ENCODE measurements at places on chromosomes 16 and 17.

- no peak for DNase-seq
Observed at GRCh38 chr17:11682646-11683045, 84.4 kb downstream of the DNAH9 start.

DNA sequence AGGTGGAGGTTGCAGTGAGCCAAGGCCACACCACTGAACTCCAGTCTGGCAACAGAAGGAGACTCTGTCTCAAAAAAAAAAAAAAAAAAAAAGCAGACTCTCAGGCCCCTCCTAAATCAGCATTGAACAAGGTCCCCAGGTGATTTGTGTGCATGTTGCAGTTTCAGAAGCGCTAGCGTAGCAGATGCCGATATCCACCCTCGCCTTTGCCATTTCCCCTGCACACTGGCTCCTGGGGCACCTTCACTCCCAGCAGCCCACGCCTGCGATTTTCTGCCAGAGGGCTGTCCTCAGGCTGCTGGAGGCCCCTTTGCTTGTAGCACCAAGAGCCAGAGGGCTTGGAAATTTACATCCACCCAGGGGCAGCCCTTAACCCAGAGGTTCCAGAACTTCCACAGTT, 95.6 kb downstream of the WSCD1 start:
- DNase-seq = no peak

DNA sequence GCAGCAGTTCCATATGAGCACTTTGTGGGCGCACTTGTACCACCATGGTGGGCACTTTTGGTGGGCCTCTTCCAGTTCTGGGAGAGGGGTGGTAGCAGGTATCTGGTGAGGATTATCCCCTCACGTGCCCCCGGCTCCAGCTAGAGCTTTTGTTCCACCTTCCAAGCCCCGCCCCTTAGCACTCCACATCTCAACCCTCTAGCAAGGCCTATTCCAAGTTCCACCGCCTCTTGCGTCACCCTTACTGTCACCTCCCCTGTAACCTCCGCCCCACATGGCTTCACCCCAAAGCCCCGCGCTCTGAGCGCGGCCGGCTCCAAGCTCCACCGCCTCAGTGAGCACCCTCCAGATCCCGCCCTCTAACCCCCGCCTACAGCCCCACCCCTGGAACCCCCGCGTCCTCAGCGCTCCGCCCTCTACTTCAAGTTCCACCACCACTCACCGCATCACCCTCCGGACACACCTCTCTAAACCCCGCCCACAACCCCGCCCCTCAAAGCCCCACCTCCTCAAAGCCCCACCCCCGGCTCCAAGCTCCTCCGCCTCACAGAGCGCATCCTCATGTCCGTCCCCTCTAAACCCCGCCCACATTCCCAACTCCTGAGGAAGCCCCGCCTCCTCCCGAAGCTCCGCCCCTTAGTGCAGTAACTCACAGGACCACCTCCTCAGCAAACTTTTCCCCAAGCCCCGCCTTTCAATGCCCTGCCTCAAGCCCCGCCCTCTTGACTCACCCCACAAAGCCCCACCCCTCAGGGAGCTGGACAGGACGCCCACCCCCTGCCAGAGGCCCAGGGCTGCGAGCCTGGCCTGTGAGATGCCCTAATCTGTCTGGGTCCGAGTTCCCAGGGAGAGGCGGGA, 11.1 kb downstream of the SCN4A start:
- DNase-seq = peak; percentile 26

DNA sequence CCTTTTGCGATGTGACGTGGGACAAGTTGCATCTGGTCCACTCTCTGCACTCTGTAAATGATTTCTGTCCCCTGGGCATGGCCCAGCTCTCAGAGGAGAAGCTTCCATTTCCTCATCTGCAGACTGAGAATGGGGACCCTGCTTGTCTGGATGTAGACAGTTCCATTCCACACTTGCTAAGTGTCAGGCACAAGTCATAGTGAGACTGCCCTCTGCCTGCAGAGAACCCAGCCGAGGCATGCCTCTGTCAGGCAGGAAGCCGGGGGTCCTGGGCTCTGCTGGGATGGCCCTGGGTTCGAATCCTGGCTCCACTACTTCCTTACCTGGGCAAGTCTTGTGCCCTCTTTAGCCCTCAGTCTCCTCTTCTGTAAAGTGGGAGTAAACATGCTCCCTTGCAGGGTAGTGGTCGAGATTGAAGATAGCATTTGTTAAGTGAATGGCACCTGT, 4.1 kb downstream of the MAP2K3 start:
- no peak for DNase-seq

- no peak for DNase-seq
Observed at GRCh38 chr16:89401641-89402445, 88.5 kb downstream of the ANKRD11 start.

DNA sequence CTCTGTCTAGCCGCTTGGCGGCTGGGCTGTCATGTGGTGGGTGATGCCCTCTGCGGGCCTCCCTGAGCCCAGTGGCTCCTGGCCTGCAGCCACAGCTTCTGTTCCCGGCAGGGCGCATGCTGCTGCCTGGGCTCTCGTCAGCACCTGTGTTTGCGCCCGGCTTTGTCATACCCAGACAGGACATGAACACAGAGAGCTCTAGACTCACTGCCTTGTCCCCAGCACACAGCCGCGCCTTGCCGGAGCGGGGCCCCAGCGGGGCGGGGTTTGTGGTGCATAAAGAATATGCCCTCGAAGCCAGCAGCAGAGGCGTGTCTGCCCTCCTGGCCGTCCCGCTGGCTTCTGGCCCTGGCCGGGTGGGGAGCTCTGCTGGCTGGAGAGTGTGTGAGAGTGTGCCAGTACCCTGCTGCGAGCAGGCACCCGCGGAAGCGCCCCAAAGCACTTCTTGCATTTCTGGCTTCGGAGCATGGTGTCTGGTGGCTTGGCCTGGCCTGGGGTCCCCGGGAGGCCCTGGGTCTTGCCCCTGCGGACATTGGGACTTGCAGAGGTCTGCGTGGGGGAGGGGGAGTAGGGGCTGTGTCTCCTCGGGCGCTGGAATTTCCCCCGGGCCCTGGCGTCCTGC, 14.4 kb downstream of the ASPSCR1 start:
- DNase-seq = no peak

- no peak for DNase-seq
Observed at GRCh38 chr17:39084558-39084957, 66.9 kb downstream of the PLXDC1 start.

GRCh38 chr16:87924811-87925670, 11.3 kb downstream of the CA5A start:
- no peak for DNase-seq

- no peak for DNase-seq
Observed at GRCh38 chr16:60318486-60318885, 1584.4 kb upstream of the GOT2 start.

DNA sequence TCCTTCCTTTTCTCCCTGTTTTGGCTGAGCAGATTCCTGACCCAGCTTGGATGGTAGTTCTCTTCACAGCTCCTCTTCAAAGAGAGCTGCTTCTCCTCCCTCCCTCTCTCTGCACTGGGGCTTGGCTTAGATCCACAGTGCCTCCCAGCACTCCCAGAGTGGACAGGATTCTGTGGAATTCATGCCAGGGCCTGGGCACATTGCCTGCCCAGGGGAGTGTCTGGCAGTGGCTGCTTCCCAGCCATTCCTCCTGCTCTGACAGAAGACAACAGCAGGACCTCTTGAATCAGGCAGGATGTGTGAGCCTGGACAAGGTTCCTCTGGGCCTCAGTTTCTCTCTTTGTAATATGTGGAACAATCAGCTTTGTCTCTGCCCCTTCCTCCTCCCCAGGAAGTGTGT, 4.5 kb upstream of the MMP28 start:
- DNase-seq = no peak

- DNase-seq = no peak
Observed at GRCh38 chr17:31309556-31309955, 4.3 kb downstream of the EVI2B start.

DNA sequence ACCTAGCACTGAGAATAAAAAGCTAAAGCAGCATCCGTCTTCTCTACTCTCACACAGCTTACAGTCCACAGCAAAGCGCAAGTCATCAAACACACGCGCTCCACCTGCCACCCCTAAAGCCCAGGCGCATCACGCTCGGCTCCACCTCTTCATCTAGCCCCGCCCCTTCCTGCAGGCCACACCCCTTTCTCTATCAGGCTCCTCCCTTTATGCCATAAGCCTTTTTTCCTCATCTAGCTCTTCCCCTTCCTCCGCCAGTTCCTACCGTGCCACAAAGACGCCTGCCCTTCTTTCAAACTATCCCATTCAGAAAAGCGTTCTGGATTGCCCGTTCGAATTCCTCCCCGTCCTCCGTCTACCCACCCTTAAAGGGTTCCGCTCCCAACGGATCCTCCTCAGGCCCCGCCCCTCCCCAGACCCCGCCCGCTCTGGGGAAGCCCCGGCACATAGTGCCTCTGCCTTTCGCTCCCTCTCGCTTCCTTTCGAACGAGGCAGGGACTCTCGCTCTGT, 417 bp downstream of the C16orf46 start:
- peak; percentile 96 for DNase-seq

DNA sequence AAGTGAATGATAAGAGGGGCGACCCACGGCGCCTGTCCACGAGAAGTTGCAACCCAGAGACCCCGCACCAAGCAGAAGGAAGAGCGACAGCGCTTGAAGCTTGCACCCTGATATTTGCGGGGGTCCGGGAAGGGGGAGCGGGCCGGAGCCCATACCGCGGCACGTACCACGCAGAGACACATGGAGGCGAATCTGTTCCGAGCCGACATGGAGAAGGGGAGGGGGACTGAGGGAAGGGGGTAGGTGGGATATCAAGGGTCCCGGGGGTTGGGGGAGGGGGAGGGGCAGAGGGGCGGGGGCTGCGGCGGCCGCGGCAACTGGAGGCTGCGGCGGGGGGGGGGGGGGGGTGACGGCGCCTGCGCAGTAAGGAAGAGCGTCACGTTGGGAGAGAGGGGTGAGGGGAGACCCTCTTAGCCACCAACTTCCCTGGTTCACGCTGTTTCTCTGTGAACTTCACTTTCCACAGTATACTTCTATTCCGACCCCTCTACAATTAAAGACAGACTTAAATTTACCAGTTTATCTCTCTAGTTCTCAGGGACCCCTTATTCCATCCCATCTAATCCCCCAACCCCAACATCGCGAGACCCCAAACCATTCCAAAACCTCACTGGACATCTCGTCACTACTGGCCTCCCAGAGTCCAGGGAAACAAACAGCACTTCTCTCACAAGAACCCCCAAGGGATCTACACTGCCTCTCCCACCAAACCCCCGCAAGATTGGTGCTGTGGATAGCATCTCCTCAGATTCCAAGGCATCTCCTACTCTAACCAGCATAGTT, 8.0 kb downstream of the DLG4 start:
- DNase-seq = no peak

DNA sequence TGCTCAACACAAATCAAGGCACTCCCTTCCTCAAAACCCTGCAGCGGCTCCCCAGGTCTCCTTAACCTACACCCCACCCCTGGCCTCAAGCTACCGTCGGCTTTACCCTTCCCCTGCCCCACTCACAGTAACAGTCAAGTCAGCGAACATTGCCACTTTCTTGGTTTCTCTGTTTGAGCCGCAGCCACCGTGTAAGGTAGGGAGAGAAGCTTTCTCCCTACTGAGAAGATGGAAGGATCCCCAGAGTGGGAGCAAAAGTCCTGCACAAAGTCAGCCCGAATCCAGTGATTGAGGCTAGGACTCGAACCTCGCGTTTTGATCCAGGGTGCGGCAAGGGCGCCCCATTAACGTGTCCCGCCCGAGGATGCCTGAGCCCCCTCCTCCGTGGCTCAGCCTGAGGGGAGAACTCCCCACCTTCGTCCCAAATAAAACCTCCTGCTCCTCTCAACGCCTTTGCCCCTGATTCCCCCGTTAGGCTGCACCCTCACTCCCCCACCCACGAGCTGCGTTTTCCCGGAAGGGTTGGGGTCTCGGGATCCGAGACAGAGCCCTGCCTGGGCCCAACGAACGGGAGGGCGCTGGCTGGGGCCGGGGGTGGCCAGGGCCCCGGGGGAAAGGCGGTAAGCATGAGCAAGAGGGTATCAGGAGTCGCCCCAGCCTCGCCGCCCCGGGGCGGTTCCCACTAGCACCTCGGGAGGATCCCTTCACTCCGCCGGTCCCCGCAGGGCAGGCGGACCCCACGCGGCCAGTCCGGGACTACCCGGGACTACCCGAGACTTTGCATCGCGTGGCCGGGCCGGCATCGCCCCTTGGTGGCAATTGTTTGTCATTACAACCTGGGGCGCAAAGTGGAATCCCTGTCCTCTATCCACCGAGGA, 9.9 kb upstream of the NAGS start:
- no peak for DNase-seq

DNA sequence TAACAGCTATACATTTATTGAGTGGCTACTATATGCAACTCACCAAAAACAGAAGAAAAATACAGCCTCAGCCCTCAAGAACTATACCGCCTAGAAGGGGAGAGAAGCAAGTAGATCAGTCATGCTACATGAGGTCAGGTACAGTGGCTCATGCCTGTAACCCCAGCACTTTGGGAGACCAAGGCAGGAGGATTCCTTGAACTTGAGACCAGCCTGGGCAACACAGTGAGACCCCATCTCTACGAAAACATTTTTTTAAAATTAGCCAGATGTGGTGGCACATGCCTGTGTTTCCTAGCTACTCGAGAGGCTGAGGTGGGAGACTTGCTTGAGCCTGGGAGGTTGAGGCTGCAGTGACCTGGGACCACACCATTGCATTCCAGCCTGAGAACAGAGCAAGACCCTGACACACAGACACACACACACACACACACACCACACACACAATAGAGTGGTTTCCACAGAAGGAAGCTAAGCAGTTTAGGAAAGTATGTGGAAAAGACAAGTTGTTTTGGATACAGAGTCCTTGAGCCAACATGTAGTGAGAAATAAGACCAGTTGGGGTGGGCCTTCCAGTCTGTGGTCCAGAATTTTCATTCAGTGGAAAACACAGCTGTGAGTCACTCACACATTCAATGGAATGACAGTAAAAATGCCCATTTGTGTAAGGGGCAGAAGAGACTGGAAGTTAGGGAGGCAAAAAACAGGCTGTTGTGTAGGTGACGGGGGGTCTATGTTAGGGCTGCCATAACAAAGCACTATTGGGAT, 10.7 kb upstream of the SNTB2 start:
- no peak for DNase-seq

GRCh38 chr17:77768248-77768852, 190.2 kb upstream of the TNRC6C start:
- DNase-seq = no peak

GRCh38 chr17:65359016-65359415, 202.4 kb downstream of the AXIN2 start:
- DNase-seq = no peak

DNA sequence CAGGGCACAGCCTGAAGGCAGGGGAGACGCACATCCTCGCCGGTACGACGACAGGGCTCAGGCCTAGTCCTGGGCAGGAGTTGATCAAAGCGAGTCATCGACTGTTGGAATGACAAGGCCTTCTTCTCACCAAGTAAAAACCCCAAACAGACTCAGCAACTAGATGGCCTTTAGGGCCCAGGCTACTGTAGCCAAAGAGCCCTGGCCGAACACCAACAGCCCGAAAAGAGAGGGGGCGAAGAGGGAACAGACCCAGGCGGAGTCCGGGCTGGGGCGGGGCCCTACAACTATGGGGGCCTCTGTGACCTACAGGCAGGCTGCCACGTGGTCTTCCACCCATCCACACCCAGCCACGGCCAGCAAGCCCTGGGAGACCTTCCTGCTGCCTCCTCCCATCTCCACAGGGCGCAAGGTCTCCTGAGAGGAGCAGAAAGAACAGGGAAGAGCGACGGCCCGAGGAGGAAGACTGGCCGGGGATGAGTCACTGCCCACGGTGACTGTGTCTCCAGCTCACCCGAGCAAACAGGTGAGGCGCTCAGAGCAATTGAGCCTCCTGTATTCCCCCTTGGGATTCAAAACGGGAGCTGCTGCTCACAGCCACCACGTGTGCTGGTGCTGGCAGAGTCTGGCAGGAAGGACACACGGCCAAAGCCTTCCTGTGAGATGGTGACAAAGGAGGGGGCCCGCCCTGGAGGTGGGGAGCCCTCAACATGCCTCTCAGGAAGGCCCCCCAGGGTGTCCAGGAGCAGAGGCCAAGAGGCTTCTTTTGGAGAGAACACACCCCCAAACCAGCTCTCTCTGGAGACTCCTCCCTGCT, 17.7 kb downstream of the SLC16A3 start:
- DNase-seq = no peak

Data from tibial nerve (tissue), 4 donors.